Activated T-cell treated with anti-CD3 and anti-CD28 coated beads, Interleukin-2, amount 50 U/mL, for 1 hour (primary cell): ENCODE measurements at places on chromosomes 11 and 22.

DNA sequence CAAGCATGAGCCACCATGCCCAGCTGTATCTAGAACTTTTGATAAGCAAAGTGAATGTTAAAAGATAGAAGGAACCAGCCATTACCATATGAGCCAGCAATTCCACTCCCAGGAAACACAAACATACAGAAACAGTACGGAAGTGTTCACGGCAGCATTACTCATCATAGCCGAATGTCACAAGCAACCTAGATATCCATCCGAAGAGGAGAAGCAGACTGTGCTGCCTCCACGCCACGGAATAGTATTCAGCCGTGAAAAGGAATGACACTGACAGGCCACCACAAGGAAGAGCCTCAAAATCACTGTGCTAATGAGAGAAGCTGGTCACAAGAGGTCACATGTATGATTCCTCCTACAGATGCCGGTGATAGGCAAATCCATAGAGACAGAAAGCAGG, 17.6 kb upstream of the MGAT3 start:
- no peak for DNase-seq

DNA sequence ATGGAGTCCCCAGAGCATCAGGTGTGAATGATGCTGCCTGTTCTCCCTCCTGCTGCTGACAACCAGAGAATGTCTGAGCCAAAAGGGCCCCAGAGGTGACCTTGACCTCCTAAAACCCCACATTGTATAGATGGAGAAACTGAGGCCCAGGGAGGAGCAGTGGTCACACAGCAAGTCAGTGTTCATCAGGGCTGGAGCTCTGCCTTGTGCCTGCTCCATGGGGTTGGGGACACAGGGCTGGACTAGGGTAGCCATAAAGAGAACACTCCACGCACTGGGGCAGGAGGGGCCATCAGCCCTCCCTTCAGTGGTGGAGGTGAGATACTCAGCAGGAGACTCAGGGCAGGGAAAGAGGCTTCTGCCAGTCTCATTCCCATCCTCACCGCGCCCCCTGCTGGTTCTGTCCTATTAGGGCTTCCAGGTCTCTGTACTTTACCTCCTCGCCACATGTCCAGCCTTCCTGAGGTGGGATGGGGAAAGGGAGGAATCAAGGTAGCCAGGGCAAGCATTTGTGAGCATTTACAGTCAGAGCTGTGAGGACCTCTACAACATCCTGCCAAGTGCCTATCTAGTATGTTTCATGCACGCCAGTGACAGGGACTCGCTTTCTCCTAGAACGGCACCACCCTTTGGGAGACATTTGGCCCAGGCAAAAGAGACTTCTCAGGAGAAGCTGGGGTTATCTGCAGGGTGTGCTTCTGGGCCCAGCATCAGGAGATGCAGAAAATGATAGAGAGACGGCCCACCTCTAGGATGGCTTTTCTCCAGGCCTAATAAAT, 43.2 kb downstream of the NEU3 start:
- peak; percentile 60 for DNase-seq

DNA sequence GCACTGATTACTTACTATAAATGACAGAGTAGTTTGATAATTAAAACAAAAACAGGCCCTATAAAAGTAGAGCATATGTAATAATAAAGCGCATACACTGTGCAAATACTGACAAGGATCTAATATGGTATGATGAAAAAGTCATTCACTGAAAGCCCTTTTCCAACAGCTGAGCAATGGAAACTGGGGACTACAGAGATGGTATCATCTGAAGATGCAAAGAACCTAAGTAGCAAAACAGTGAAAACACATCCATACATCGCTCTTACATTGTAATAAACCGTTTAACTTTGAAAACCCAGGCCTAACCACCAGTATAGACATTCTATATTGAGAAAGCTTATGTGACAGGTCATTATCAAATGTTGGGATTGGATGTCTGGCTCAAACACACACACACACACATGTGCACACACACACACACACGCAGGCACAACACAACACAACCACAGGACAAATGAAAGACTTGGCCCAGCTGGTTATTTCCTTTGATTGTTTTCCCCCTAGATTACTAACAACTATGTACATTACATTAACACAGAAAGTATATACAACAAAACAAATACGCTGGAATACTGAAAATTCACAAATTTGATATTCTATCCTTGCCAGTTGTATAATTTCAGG, 119.5 kb downstream of the APOL5 start:
- DNase-seq: no peak

GRCh38 chr22:35705141-35705540, 12.5 kb upstream of the APOL5 start:
- no peak for DNase-seq

DNA sequence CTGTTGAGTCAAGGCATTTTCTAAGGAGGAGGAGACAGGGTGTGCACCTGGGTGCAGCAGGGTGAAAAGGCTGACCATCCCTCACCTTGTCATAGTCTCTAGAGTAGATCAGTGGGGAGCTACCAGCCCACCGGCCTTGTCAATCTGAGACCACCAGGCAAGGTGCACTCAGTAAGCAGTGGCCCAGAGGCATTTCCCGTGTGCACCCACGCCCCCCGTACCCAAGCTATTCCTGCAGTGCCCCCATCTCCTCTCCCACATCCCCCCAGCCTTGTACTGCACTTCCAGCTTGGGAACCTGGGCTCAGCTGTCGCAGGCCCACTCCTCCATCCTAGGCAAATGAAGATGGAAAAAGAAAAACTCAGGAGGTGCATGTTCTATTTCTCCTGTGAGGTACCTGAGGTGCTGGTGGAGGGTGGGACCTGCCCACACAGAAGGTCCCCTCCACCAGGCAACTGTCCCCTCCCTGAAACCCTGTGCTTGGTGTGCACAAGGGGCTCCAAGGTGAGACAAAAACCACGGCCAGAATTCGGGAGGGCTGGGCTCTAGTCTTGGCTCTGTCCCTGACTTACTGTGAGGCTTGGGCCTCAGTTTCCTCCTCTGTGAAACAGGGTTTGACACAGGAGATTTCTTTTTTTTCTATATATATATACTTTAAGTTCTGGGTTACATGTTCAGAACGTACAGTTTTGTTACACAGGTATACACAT, 8.4 kb downstream of the P2RY2 start:
- no peak for DNase-seq

DNA sequence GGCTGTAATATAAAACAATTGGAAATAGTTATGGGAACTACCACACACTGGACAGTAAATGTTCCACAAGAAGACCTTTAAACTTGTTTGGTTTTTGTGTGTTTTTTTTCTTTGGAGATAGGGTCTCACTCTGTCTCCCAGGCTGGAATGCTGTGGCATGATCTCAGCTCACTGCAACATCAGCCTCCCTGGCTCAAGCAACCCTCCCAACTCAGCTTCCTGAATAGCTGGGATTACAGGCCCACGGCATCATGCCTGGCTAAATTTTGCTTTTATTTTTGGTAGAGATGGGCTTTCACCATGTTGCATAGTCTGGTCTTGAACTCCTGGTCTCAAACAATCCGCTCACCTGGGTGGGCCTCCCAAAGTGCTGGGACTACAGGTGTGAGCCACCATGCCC, 121.0 kb downstream of the MPPED2 start:
- DNase-seq: no peak

- DNase-seq: peak; percentile 22
Measured at GRCh38 chr22:50276143-50276542, 6.0 kb upstream of the MAPK11 start.

- peak; percentile 2 for DNase-seq
Measured at GRCh38 chr22:28015676-28016601, 96.9 kb upstream of the PITPNB start.

DNA sequence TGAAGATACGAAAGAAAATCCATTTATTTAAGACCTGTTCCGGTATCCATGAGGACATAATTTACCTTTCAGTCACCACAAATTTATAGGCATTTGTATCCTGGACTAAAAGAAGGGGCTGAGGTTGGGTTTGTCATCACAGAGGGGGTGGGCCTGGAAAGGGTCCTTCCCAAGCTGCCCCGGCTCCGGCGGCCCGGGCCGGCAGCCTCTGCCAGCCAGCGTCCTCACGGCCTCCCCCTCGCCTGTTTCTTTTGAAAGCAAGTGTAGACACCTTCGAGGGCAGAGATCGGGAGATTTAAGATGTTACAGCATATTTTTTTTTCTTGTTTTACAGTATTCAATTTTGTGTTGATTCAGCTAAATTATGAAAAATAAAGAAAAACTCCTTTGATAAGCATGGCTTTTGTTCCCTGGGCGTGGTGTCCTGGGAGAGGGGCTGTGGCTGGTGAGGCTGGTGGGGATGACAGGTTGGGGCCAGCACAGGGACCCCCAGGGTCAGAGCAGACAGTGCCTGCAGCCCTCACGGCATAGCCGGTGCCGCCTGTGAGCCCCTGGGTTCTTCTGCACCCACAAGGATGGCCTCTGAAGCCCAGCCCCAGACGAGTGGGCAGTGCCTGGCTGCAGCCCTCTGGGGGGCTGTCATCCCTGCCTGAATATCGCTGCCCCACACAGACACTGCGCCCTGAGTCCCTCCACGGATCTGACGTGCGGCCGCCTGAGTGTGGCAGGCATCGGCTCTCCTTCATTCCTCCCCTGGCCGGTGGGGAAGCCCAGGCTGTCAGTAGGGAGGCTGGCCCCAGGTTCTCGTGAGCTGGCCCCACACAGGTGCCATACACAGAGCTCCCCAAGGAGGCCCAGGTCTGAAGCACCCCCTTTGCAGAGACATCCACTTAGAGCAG, 1075.9 kb downstream of the BRD1 start:
- DNase-seq: no peak

- no peak for DNase-seq
Measured at GRCh38 chr11:96062134-96062533, 138.2 kb upstream of the MTMR2 start.
